ENCODE measurements at places on chromosomes 5 and 9.

DNA sequence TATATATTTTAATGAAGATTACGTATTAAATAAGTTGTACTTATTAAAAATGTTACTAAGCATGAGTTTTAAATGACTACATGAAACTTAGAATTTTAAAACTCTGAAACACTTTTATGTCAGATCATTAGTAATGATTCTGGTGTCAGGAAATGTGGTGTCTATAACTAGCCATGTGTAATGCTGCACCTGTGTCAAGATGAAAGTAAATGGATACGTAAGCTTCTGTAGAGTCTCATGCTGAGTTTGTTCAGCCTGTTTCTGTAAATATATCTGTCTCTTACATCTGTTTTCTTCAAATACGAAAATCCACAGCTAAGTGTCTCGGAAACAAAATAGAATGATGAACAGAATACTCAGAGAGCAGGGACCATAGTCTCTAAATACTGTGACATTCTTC lies 278.0 kb upstream of the SMC2 start:
- DNase-seq, result no peak

DNA sequence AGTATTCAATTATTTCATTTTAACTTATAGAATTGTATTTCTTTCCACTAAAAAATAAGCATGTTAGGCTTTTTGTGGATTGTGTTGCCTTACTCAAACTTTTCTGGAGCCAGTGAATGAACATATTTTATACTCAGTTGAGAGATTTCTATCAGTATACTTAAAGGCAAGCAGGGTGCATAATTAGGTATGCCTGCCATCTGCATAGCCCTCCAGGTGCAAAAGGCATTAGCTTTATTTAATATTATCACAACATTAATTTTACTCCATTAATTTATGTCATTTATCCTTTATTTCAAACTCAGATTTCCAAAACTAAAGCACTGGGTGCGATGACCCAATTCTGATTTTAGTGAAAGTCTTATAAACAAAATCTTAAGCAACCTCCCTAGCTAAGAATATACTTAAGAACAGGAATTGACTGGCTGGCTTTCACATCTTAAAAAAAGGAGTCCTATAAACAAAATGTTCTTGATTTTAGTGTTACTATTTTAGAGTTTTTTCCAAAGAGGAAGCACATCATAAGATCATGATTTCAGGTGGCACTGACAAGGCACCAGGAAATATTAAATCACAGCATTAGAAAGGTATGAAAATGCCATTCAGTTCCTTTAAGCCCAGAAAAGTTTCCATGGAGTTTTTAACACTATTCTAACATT lies 178.4 kb downstream of the MPDZ start:
- no peak for DNase-seq

DNA sequence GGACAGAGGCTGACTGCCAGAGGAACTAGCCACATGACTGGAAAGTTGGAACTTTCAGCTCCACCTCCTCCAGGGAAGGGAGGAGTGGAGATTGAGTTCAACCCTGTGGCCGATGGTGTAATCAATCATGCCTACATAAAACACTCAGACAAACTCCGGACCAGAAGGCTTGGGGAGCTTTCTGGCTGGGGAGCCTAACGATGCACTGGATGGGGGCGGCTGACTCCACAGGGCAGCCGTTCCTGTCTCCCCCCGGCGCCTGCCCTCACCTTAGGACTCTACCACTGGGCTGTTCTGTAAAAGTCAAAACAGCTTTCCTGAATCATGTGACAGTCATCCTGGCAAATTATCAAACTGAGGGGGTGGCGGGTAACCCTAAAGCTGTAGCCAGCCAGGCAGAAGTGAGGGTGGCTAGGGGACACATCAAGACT lies 58.0 kb downstream of the GOLM1 start:
- no peak for DNase-seq

GRCh38 chr9:22424616-22425015 lies 22.0 kb upstream of the DMRTA1 start:
- no peak for DNase-seq

DNA sequence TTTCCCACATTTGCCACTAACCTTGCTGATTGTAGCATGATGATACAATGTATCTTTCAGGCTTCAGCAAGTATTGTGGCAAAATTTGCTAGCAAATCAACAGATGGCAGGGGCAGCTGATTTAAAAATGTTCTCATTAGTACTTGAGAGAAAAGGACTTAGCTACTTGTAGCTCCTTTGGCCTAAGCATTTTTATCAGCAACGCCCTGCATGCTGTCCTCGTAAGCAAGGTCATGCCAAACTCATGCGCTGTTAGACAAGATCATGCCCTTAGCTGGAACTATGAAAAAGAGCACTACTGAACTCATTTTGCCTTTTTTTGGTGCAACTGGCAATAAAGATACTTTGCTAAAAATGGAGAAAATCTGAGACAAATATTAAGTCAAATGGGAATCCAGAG lies 197.1 kb downstream of the ICE1 start:
- no peak for DNase-seq

DNA sequence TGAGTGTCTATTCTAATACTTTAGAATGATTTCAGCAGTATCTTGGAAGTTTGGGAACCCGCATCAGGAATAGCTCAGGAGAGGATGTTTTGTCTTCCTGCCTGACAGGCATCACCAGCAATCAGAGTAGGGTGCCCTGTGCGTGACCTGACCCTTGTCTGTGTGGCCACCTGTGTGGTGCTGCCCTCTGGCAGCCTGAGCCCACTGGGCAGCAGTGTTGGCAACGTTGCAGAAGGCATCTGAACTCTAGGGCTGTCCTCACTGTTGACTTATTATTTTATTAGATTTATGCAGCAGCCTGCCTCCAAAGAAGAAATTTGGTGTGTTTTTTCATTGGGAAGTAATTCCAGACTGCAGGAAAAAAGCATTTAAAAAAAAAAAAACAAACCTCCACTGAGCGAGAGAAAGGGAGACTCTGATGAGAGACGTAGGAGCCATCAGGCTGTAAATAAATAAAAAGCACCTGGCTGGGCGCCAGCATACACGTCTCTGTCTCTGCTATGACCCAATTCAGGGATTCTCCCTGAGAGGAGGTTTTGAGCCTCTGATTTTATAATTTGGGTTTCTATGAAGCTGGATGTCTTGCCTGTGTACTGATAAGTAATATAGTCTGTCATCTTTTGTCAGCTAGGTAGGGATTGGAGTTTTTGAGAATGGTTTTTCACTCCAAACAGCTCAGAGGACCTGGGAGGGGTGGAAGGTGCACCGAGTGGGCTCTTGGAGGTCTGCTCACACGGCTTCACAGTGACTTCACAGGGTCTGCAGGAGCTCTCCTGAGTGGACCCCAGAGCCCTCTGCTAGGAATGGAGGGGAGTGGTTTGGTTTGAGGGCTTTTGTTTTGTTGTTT lies 49.0 kb downstream of the FAM78A start:
- no peak for DNase-seq

GRCh38 chr5:57416278-57416994 lies 66.2 kb downstream of the ACTBL2 start:
- no peak for DNase-seq

- DNase-seq, result no peak
Measured at GRCh38 chr9:35364817-35365585, 124.9 kb upstream of the RUSC2 start.

DNA sequence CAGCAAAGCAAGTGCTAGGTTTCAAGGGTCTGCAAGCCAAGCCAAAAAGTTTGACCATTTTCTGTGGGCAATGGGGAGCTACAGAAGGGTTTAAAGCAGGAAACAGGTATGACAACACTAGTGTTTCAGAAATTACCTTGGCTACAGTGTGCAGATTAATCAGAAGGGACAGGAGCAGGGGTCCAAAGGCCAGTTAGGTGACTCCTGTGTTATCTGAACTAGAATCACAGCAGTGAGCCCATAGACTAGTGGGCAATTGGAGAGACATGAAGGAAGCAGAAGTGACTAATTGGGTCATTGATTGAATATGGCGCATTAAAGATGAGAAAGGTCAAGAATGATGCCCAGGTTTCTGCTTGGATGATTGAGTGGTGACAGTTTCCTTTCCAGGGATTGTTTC lies 41.4 kb upstream of the TGFBR1 start:
- DNase-seq, result no peak

GRCh38 chr5:148561801-148562311 lies 92.5 kb downstream of the HTR4 start:
- DNase-seq, result no peak

DNA sequence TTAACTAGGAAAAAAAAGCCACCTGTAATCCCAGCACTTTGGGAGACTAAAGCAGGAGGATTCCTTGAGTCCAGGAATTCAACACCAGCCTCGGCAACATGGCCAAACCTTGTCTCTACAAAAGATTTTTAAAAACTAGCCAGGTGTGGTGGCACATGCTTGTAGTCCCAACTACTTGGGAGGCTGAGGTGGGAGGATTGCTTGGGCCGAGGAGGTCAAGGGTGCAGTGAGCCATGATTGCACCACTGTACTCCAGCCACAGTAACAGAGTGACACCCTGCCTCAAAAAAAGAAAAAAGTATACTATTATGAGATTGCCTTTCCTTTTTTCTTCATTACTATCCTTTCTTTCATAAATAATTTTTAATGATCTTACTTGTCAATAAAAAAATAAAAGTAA lies 45.8 kb downstream of the CPEB4 start:
- DNase-seq, result no peak

DNA sequence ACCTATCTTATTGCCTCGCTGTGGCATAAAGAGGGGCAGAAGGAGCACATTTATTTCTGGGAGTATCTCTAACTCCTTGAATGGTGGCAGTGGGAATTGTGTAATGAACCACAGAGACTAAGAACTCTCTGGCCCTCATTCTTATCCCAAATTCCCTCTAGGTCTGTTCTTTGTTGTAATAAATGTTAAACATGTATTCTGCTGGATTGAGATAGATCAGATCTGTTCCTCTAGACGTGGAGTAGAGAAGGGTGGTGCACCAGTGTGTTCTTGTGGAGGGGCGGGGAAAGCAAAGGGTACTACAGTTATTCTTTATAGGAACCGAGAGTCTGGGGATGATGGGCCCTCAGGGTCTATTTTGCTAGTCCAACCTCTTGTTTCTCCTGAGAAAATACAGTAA lies 90.4 kb downstream of the UBE2R2 start:
- DNase-seq, result no peak

- DNase-seq, result no peak
Measured at GRCh38 chr5:65480306-65480865, 1.3 kb downstream of the ADAMTS6 start.

DNA sequence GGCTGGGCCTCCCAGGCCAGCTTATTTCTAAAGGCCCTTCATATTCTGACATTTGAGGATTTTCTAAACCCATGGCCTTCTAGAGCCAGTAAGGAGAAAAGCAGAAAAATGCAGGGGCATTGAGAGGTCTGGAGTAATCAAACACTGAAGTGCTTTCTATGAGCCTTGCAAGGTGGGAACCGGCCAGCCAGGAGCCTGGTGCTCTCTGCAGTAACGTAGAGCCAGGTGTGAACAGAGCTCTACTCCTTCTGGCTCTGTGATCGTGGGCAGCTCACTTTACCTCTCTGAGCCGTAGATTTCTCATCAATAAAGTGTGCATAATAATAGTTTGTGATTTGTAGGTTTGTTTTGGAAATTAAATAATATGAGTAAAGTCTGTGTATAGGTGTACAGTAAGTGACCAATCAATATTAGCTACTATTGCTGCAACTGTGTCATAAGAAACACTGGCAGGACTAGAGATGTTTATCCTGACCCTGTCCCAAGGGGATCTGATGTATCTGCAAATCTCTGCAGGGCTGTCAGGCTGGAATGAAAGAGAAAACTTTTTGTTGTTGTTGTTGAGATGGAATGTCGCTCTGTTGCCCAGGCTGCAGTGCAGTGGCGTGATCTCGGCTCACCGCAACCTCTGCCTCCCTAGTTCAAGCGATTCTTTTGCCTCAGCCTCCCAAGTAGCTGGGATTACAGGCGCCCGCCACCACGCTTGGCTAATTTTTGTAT lies 2.7 kb downstream of the SYNPO start:
- no peak for DNase-seq

- no peak for DNase-seq
Measured at GRCh38 chr9:8622222-8622802, 822.7 kb upstream of the DMAC1 start.

DNA sequence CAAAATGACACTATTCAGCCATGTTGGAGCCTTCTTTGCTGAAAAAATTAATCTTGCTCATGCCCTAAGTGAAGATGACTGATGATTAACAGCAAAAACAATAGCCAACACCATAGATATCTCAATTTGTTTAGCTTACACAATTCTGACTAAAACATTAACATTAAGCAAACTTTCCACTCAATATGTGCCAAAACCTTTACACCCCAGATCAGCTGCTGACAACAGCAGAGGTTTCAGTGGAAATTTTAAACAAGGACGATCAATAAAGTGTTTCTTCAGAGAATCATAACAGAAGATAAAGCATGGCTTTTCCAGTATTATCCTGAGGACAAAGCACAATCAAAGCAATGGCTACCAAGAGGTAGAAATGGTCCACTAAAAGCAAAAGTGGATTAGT lies 254.4 kb upstream of the GRAMD2B start:
- no peak for DNase-seq

GRCh38 chr9:100674419-100675122 lies 96.7 kb downstream of the CAVIN4 start:
- DNase-seq, result no peak

DNA sequence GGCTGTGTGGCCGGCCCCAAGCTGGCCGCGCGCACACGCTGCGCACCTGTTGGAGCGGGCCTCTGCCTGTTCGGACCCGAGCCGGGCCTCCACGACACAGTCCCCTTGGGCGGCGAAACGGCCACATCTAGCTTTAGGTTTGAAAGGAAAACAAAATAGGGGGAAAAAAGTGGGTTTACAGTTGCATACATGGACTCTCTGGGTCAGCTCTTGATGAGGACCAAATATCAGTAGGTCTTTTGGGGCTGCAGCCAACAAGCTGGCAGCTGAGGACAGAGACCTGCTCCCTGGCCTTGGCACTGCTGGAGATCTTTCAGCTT lies 20.7 kb downstream of the IGIP start:
- no peak for DNase-seq

DNA sequence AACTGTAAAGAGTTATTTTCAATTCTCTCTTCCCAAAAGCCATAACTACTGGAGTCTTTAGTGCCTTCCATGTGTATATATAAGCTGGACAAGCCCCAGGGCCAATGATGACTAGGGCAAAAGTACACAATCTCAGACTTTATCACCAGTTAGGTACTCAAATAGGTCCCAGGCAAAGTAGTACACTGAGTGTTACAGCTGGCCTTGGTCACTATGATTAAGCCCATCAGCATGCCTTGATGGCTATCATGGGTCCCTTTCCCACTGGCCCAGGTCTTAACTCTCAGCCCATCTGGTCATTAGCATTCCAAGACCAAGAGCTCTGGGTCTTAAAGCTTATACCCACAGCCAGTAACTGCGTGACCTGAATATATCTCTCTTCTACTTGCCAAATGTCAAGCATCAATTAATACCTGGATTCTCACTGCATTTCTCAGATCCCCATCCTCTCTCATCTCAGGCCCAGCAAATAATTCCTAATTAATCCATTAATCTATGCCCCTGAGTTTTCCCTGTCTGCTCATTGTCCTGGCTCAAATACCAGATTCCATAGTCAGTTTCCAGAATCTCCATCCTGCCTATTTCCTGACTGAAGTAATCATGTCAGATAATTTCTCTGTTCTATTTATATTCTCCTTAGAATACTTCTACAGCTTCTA lies 62.3 kb downstream of the NR6A1 start:
- DNase-seq, result no peak

GRCh38 chr5:134567641-134568336 lies 42.3 kb downstream of the JADE2 start:
- DNase-seq, result no peak

GRCh38 chr9:126956917-126957686 lies 42.5 kb downstream of the RALGPS1 start:
- DNase-seq, result no peak

- DNase-seq, result no peak
Measured at GRCh38 chr5:82538339-82539034, 260.3 kb upstream of the RPS23 start.
